ENCODE measurements at places on chromosomes 4 and X.

DNA sequence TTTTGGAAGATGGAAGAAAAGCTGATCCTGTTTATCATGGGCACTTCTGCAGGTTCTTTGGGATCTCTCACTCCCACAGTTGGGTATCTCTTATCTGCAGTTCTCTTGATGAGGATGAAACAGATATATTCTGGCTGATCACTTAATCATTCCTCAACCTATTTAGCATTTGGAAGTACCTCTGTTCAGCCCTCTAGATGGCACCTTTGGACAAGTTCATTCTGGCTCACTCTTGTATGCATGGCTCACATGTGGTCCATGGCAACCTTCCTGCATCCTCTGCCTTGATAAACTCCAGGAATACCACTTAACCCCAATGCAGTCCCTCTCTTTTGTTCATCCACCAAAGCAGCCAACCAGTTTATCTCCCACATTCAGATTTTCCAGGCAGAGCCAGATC, 74.2 kb downstream of the SMARCA5 start:
- DNase-seq: no peak

GRCh38 chr4:7829652-7830580, 109.7 kb downstream of the AFAP1 start:
- no peak for DNase-seq

DNA sequence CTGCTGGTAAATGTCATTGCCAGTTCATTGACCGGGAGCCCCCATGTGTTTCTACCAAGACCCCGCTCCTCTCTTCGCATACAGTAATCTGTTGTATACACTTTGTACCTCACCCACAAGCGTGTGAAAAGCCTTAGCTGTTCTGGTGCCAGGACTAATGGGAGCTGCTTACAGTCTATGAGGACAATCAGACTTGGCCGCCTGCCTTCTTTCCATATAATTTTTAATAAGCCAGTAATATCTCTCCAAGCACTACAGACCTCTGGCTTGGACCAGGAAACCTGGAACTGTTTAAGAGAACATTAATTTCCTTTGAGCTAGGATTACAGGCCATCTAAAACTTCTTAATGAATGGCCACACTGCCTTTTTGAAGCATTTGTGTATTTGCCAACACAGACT, 149.7 kb upstream of the MSX1 start:
- no peak for DNase-seq

GRCh38 chr4:85763202-85763601, 288.3 kb downstream of the ARHGAP24 start:
- DNase-seq: no peak

GRCh38 chr4:72430050-72430449, 139.0 kb downstream of the ADAMTS3 start:
- DNase-seq: no peak

DNA sequence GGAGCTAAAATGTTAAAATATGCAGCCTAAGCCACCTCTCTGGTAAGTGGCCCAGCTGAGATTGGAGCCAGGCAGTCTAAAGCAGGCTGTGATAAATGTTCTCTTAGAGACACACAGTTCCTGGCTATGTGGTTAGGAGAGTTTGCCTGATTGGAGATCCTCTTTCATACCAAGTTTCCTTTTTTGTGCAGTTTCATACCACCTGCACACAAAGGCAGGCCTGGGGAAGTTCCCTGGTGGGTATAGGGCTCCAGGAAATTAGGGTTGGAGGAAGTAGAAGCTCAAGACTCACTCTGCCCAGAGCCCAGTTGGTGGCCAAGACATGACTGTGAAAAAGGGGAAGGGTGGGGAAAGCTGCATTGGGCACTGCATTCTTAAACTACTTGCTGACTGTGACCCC, 16.9 kb downstream of the CYBB start:
- peak; percentile 82 for DNase-seq

- no peak for DNase-seq
Observed at GRCh38 chr4:92235731-92236130, 68.0 kb upstream of the GRID2 start.

DNA sequence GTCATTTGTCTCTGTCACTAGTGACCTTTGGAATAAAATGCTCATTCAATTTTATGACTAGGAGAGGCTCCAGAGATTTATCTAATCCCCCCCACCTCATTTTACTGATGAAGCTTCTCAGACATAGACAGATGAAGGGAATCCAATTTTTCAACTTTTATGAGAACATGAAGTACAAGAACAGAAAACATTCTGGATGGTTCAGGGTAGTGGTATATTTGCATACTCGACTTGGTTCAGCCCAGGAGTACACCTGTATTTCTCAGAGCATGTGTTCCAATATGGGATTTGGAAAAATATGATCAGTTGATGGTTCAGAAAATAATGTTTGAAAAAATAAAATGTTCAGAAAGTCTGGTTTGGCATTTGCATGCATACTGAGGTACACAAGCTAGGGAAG, 131.4 kb upstream of the GALNT7 start:
- no peak for DNase-seq

DNA sequence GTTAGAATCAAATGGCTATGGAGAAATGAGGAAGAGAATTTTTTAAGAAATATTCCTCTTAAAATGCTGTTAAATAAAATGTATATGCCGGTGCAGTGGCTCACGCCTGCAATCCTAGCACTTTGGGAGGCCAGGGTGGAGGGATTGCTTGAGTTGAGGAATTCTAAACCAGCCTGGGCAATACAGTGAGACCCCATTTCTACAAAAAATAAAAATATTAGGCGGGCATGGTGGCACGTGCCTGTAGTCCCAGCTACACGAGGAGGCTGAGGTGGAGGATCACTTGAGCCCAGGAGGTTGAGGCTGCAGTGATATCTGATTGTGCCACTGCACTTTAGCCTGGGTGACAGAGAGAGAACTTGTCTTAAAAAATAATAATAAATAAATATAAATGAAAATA, 7.9 kb upstream of the FUNDC1 start:
- DNase-seq: no peak

DNA sequence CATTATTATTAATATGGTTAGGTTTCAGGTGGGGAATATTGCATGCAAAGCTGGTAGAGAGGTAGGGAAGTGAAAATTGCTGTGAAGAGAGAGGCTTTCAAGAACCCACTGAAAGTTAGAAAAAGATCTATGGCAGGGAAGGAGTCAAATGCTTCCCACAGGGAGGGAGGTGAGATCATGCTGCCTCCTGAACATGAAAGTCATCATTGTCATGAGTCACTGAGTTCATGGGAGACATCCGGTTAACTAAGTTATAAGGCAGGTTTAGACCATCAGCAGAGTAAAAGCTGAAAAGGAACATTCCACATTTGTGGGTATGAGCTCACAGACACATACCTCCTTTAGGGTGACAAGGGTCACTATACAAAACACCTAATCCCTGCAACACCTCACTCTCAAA, 16.2 kb downstream of the GATB start:
- DNase-seq: peak; percentile 57

DNA sequence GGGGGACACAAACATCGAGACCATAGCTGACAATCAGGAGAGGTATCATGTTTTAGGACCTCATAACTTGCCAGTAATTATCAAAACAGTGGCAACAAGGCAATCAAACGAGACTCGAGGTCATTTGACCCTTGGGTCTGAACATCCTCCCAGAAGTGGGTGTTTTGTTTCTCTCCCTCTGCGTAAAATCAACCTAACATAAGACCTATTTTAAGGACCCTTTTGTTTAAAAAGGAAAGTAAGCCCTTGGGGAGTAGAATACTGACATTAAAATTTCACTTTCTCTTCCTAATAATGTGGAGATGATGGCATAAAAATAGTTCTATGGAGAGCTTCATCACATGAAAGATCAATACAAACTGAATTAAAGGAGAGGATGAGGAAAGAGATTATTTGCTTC, 106.2 kb upstream of the PUDP start:
- DNase-seq: no peak

- no peak for DNase-seq
Observed at GRCh38 chr4:39814403-39815185, 116.7 kb downstream of the UBE2K start.

- DNase-seq: no peak
Observed at GRCh38 chr4:118935819-118936218, 47.2 kb downstream of the SYNPO2 start.

- no peak for DNase-seq
Observed at GRCh38 chr4:2322227-2322626, 60.3 kb upstream of the MXD4 start.

DNA sequence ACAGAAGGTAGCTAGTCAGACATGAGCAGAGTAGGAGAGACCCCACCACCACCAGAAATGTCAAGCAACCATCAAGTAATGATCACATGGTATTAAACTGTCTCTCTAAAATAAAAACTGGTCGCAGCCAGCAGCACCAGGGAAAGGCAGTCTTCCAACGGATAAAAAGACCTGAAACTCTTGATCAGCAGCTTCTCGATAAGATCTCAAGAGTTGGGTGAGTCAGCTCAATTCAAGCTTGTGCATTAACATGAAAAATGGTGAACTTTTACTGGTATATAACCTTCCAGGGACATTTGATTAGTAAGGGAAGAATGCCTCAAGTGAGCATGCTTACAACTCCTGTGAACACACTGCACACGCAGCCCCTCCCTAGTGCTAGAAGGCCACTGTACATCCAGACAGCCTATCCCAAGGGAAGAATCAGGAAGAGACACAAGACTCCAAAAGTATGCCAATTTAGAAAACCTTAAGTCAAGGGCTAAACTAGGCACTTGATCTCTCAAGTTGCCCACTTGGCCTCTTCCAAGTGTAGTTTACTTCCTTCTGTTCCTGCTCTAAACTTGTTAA, 270.0 kb upstream of the GNPDA2 start:
- no peak for DNase-seq

DNA sequence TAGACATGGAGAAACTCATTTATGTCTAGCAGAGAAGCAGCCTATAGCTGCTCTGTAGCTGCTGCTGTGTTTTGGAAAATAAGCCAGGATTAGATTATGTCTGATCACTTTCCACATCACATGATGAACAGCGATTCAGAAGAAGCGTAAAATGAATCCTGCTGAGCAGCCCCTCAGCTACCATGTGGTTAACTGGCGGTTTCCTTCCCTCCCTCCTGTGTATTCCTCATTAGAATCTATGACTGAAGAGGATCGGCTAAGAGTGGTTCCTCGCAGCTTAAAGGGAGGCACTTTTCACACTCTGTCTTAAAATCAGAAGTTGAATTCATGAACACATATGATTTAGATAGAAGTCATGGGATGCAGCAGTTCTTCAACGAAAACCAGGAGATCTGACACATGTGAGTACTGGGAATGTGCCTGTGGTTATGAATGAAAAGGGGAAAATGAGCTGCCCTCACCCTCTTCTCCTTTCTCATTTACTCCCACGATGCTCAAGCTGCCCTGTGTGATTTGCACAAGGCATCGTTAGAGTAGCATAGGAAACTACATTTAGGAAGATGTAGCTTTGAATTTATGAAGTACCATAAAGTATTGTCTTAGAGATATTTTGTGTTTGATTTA, at the start of gene PPEF1:
TSS of gene PPEF1 (plus strand) at position 220 of the 624 bp plus-strand sequence. CDS start at position 356, 136 bp downstream.
- peak; percentile 9 for DNase-seq

DNA sequence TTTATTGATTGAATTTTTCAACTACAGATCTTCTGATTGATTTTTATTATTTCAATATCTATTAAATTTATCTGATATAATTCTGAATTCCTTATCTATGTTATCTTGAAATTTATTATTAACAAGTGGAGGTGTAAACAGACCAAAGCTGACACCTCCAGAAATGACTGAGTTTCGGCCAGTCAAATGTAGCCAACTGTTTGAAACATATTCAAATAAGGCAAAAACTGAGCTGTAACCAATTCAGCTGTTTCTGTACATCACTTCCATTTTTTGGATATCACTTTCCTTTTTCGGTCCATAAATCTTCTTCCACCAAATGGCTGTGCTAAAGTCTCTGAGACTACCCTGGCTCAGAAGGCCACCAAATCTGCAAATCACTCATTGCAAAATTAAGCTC, 2127.3 kb upstream of the AGA start:
- DNase-seq: no peak

- DNase-seq: peak; percentile 17
Observed at GRCh38 chr4:48683784-48684666, 96.1 kb downstream of the FRYL start.

GRCh38 chr4:38354421-38354820, 309.6 kb upstream of the KLF3 start:
- no peak for DNase-seq

DNA sequence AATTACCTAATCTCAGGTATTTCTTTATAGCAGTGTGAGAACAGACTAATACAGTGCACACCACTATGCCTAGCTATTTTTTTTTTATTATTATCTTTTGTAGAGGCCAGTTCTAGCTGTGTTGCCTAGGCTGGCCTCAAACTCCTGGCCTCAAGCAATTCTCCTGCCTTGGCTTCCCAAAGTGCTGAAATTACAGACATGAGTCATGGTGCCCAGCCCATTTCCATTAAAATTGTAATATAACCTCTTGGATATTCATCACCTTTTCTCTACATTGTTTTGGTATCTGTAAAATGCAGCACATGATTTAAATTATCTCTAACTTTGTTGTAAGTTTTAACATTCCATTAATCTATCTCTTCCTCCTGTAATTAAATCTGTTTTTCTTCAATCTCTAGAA, 2052.9 kb downstream of the ARAP2 start:
- no peak for DNase-seq

DNA sequence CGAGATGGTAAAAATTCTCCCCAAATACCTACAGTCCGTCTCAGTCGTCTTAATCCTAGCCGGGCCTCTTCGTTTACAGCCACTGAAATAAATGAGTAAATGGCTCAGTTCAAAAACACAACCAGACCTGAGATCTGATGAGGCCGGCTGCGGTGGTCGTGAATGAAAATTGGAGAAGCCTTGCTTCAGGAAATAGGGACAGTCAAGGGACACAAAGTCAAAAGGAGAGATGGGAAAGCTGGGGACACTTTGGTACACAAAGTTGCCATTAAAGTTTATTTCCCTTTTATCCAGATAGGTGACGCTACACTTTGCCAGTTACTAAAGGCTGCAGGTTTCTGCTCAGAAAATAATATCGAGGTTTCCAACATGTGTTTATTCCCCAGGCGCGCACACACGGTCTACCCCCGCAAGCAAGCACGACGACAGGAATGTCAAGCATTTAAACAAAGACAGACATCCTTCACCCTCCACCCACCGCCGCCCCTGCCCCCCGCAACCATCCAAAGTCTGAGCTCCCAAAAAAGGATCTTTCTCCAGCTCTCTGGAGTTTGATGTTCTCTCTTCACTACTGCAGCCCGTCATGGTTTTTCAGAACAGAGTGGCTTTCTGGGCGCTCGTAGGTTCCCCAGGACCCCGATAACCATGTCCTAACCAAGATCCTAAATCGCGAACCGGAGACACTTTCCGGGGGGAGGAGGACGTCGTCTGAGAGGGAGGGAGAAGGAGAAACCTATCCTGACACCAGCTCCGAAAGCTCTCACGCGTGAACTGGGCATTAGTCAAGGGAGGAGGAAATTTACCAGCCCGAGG, 1.3 kb upstream of the PCDH7 start:
- DNase-seq: no peak

GRCh38 chrX:94854251-94854650, 1180.2 kb downstream of the FAM133A start:
- no peak for DNase-seq

DNA sequence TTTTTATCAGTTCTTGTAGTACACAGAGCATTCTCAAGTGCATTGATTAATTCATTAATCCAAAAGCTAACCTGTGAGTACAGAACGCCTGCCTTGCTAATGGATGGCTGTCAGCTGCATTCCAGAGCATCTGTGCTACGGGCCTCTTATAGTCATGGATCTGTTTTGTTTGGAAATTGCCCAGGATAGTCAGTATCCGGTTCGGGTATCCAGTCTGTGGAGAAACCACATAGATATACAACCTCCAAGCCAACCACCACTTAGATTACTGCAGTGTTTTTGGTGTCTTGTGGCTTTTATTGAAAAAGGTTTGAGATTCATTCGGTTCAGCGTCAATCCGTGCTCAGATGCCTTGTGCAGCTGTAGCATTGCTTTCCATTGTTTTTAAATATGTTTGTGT, 4.0 kb downstream of the LAP3 start:
- no peak for DNase-seq

Data from suppressor macrophage treated with lipopolysaccharide for 1 hour (primary cell).